Fibroblast of the aortic adventitia (primary cell): ENCODE measurements at places on chromosomes 3 and 15.

- peak; percentile 89 for DNase-seq
Observed at GRCh38 chr3:112293368-112294321, at the start of gene SLC9C1. SLC9C1 (minus strand) TSS chr3:112294216; CDS start chr3:112286791, 7,425 bp downstream.

- no peak for DNase-seq
Observed at GRCh38 chr3:129254536-129255230, 5.3 kb downstream of the COPG1 start.

DNA sequence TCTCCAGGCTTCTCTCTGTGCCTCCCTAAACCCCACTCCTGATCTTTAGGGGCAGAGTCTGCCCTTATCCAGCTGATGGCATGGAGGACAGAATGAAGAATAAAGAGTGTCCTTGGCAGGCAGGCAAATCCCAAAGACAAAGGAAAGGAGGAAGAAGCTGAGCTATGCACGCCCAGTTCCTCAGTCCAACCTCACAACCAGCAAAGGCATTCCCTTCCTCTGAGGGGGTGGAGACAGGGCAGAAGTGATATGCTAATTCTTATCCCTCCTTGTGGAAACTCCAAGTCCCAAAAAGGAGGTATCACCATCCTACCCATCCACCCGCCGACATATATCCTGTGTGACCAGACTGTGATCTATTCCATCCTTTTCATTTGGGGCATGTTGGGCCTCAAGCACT lies 10.5 kb upstream of the CCDC54 start:
- no peak for DNase-seq

DNA sequence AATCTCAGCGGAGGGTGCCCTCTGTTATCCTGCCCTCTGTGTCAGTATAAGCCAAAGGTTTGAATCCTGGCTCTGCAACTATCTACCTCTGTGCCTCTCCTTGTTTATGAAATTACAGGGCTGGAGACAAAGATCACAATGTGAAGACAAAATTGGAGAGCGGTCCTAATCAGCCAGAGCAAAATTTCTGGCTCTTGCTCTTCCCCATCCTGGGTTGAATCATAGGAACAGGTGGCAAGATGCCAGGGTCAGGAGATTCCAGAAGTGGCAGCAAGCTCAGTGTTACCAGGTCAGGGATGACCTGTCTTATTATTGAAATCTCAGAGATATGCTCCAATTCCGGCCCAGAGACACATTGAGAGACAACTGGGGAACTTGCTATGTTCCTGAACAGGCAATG lies 2.3 kb upstream of the CCR2 start:
- DNase-seq = no peak

DNA sequence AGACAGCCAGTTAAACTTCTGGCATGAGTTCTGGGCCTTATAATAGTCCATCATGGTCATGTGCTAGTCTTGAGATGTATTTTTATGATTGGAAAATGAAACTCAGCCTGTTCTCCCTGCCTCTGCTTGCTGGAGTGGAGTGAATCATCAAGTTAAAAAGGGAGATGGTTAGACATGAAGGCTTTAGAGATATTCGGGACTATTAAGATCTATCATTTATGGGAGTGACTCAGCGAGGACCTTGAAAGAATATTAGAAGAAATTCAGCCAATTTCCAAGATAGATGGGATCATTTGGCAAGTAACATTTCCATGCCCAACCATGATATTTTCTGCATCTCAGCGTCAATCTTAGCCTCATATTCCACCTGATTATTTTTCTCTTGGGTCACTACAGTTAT lies 79.8 kb downstream of the AGBL1 start:
- DNase-seq = no peak

DNA sequence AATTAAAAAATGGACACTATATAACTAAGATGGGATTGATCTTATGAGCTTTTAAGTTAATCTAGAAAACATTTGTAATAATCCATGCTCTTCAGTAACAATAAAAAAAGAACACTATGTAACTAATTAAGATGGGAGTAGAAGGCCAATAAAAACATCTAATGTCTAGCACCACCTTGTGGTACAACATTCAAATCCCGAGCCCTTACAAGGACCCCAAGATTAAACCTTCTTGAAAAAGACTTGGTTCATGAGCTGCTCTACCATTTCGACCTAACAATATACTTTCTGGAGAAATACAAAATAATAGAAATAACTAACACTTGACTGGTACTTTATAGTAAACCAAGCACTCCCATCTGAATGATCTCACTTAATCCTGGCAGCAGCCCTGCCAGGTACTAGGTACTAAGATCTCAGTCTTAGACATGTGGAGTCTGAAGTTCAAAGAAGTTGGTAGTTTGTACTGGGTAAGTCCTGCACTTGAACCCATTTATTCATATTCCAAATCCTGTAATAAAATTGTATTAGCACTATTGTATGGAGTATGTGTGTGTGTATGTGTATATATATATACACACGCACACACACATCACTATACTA lies 21.8 kb downstream of the METTL6 start:
- peak; percentile 84 for DNase-seq

DNA sequence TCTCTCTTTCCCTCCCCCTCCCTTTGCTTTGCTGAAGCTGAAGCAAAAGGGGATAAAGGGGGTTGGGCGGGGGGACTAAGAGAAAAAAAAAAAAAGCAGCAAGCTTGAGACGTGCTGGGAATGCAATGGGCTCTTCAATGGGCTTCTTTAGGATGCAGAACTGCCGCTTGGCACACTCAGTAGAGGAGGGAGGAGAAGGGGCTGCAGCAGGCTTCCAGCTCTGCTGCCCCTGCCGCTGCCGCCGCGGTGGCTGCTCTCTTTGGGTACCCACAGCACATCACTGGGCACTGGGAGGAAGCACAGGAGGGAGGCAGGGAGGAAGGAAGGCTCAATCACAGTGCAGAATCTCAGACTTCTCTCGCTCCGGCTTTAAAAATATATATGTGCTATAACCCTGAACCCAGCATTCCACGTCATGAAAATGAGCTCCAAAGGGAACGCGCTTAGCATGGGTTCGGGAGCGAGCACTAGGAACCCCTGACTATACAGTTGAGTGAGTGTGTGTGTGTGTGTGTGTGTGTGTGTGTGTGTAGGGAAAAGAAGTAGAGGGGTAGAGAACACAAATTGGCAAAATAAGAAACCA lies 3.5 kb downstream of the SLITRK3 start:
- DNase-seq = no peak

DNA sequence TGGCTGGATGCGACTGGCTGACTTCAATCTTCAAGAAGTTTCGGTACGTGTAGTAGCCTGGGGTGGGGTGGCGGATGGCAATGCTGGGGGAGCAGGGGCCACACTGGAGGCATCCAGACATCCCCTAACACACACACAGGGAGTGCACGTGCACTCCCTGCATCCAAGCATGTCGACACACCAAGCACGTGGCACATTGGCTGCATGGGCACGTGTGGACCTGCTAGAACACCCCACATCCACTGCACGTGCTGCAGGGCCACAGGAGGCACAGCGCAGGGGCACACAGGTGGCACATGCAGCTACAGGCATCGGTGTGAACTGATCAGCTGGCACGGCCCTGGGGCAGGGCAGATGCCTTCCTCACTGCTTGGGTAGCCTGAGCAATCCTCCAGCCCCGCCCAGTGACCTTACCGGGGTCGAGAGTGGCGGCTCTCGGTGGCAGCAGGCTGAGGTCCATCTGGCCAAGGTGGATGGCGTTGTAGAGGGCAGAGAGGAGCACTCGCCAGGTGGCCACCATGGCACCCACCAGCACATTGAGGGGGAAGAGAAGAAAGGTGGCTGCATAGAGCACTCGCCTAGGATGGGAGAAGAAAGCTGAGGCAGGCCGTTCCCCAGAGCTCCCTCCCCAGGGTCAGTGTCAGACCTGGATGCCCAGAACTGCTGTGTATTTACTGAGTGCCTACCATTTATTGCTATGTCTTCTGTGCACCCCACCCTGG lies 7.5 kb downstream of the ISLR start:
- DNase-seq = no peak

DNA sequence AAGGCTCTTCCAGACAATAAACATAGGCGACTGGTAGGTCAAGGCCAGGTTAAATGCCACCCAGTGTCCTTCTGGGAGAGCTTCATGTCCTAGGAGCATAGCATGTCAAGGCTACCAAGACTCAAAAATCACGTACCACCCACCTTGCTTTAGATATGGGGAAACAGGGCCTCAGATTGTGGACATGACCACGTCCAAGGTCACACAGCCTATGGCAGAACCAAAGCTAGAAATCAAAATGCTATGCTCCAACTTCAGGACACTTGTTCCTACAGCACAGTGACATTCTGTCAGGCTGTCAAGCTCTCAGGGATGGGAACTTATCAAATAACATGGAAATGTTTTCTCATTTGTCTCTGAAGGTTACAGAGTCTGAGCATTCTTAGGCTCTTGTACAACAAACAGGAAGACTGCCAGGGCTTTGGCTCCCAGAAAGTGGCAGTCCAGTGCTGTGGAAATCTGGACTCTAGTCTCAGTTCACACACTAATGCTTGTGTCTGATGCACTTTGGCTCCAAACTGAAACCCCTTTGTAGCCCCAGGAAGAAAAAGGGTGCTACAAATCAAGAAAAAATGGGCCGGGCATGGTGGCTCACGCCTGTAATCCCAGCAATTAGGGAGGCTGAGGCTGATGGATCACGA lies 170.4 kb upstream of the LPP start:
- no peak for DNase-seq

DNA sequence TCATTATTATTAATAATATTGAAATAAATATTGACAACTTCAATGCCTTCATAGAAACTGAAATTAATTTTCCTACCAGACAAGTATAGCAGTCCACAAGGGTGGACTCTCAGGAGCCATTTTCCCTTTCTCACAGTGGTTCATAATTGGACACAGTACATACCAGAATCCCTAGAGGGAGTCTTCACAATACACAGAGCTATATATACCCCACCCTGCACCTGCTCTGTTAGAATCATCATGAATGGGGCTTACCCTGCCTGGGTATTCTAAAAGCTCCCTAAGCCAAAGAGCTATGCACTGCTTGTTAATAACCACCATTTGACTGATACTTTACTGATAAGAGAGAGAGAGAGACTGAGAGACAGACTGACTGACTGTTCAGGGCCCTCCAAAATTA lies 134.9 kb downstream of the FEZF2 start:
- no peak for DNase-seq

GRCh38 chr3:46107682-46108081 lies 80.4 kb upstream of the XCR1 start:
- DNase-seq = no peak

GRCh38 chr3:62884096-62884870 lies 9.1 kb upstream of the CADPS start:
- DNase-seq = no peak

DNA sequence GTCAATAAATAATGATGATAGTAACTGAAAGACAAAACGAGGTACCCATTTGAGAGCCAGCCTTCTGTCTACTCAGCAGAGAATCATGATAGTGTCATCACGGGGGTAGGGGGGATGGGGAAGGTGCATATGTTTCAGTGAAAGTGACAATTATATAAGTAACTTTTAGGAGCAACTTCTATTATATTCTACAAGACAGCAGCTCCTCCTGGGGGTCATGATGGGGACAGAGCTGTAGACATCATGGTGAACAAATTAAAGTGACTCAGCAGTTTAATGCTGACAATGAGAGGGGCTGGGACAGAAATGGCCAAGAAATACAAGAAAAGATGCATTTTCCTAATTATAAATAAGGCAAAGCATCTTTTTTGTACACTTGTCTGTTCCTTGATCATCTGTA lies 11.8 kb downstream of the CAPN3 start:
- DNase-seq = peak; percentile 29

DNA sequence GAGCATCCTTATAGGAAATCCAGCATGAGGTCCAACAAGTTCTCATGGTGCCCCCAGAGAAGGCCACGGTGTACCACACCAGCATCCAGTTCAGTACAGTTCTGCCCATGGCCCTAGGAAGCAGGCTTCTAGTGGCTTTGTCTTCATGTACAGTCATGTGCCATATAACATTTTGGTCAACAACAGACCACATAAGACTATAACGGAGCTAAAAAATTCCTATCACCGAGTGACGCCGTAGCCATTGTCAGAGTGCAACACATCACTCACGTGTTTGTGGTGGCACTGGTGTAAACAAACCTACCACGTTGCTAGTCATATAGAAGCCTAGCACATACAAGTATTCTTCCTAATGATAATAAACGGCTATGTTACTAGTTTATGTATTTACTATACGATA lies 209.0 kb downstream of the ARRDC4 start:
- no peak for DNase-seq

- DNase-seq = no peak
Observed at GRCh38 chr3:22507709-22508108, 695.4 kb upstream of the UBE2E2 start.

DNA sequence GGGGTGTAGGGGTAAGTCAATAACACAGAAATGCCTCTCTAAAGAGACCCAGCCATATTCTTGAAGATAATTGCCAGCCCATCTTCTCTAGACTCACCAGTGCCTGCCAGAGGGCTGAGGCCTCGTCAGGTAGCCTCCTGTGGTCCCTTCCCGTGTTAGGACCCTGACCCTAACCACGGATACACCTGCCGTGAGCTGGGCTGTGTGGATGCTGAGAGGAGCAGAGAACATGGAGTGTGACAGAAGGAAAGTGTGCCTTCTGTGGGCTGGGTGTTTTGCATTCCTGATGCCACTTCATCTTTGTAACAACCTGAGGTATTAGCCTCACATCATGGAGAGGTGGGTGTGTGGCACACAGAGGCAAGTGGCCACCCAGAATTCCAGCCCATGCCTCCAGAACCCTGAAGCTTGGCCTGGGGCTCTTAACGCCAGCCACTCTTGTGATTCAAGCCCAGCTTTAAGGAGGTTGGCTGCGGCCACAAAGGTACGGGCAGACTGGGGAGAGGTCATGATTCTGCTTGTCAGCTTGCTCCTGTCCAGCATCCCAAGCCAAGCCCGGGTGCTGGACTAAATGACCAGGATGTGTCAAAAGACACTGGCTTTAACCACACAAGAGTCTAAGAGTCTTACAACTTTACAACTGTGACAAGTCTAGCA lies 21.1 kb upstream of the ABTB1 start:
- no peak for DNase-seq

- DNase-seq = peak; percentile 61
Observed at GRCh38 chr15:88020806-88021205, 235.7 kb downstream of the NTRK3 start.

DNA sequence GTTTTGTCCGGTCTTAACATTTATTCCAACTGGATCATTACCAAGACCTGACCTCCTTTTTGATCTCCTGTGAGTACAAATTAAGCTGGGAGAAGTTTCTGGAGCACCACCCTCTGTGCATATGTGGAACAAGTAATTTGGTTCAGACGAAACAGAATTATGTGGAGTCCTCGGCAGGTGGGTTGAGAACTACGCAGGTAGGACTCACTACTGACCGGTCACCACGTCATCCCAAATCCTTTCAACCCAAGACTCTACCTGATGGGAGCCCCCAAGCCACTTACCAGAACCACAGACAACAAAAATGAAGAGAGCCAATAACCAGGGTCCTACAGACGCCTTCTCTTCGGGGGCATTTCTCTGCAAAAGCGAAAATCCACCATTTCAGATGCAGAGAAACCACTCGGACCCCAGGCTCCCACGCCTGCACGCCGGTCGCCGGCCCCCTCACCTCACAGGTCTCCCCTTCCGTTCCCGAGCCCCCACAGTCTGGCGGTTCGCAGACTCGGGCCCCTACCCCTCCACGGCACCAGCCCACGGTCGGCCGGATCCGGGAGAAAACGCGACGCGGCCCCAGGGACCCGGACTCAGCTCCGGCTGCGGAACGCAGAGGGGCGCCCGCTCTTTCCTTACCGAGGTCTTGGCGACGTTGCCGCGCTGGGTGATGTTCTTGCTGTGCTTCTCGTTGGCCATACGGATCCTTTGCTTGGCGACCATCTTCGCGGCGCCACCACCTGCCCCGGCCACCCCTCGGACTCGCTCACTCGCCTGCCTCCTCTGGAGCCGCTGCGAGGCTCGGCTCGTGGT lies 674 bp downstream of the SERP1 start:
- peak; percentile 32 for DNase-seq
